Kidney capillary endothelial cell (primary cell): ENCODE measurements at places on chromosomes 3 and 15.

- no peak for DNase-seq
Observed at GRCh38 chr15:43429687-43430086, 58.8 kb downstream of the TUBGCP4 start.

GRCh38 chr3:118688396-118688884 is 346.2 kb downstream of the IGSF11 start:
- DNase-seq = no peak

DNA sequence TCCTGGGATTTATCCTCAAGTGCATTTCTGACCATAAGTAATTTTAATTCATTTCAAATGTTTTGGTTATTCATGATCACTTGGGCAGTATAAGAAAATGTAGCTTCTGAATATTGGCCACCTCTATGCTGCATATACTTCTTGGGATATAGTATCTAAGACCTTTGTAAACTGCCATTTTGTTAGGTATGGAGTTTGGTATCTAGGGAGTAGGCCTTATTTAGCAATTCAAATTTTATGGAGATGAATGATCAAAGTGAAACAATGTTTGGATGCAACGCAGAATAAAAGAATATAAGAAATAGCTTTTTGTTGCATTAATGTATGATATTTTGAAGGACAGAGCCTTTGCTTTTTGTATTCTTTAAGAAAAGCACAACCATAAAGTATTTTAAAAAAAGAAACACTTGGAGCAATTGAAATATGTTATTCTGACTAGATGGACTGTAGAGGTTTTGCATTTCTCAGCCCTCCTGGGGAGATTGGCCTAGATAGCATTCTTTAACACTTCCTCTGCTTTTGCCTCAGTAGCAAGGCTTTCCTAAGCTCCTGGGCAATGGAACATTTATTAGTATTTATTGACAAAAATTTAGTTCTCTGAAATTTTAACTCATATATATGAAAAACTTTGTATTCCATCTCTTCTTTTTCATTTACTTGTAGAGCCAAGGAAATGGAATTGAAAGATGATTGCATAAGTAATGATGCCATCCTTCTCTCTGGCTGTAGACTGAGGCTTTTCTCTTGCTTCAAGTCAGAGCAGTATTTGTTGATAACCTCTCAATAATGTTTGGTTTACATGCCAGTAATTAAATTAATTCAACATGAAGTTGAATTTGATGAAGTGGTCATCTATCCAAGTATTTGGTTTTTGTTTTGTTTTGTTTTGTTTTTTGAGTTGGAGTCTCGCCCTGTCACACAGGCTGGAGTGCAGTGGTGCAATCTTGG is 61.8 kb upstream of the UTS2B start:
- DNase-seq = no peak

- no peak for DNase-seq
Observed at GRCh38 chr3:54356261-54357045, 234.1 kb downstream of the CACNA2D3 start.

DNA sequence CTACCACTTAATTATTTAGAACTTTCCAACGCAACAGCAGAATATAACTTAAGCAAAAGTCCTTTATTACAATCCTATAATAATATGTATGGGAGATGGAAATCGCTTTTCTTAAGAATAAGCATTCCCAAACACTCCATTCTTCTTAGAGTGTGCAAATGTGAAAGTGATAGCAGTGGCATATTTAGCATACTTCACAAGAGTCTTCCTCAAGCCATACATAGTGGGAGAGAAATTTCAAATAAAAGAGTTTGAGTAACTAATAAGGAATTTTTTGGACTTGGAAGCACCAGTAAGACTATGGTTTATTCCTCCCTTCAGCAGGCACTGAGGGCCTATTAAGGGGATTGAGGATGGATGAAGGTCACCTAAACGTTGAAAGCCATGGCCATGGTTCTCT is 22.1 kb upstream of the BNC1 start:
- DNase-seq = no peak

DNA sequence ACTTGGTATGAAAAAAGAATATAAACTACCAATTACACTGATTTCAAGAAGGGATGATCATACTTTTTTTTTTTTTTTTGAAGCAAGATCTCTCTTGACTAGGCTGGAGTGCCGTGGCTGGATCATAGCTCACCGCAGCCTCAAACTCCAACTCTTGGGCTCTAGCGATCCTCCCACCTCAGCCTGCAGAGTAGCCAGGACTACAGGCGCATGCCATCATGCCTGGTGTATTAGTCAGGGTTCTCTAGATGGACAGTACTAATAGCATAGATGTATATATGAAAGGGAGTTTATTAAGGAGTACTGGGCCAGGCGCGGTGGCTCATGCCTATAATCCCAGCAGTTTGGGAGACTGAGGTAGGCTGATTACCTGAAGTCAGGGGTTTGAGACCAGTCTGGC is 11.5 kb upstream of the SEC11A start:
- DNase-seq = no peak

- no peak for DNase-seq
Observed at GRCh38 chr15:86558252-86558651, 478.6 kb downstream of the AGBL1 start.

GRCh38 chr3:179098388-179099077 is 26.9 kb upstream of the ZMAT3 start:
- no peak for DNase-seq

GRCh38 chr3:42517117-42517516 is 14.7 kb downstream of the VIPR1 start:
- no peak for DNase-seq

GRCh38 chr3:72191209-72191960 is 406.4 kb upstream of the PROK2 start:
- no peak for DNase-seq

DNA sequence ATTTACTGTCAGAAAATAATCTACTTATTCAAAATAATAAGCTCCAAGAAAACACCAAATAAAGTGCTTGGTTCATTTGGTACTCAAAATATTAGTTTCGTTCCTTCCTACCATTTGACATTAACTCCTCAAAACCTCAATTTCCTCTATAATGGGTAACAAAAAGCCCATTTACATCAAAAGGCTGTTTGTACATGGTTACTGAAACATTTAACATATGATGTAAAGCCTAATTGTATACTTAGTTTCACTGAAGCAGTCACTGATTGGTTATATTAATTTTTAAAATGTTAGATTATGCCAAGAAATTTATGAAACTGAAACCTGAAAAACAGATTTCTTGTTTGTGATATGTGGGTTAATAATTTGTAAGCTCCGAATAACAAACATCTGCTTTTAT is 14.7 kb downstream of the XRN1 start:
- no peak for DNase-seq

- no peak for DNase-seq
Observed at GRCh38 chr3:39205919-39206516, 13.6 kb upstream of the XIRP1 start.
